Endothelial cell (in vitro differentiated cells): ENCODE measurements at places on chromosomes 11 and 22. TPM values are rescaled to one million over a fixed set of nuclear protein-coding genes. Genes with fewer than 3 reads are reported as not detected.

- no peak for DNase-seq
Measured at GRCh38 chr22:35138521-35138920, 72.6 kb downstream of the ISX start.

DNA sequence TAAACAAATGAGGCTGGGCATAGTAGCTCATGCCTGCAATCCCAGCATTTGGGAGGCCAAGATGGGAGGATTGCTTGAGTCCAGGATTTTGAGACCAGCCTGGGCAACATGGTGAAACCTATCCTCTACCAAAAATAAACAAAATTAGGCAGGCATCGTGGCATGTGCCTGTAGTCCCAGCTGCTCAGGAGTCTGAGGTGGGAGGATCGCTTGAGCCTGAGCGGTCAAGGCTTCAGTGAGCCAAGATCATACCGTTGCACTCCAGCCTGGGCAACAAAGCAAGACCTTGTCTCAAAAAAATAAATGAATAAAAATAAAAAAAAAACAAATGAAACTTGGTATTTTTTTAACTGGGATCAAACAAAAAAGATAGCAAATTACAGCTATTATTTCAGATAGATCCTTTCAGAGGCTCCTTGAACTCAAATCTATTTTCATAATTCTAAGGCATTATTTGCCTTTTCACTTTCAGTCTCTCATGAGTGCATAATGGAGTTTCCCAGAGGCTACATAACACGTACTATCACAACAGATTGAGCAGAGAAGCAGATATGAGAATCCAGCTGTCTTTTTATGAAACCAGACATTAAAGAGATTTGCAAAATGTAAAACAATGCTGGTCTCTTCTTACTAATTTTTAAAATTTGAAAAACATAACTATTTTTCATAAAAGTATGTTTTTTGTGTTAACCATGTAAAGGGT, 23.1 kb downstream of the DDIAS start:
- no peak for DNase-seq

GRCh38 chr11:57161351-57161750, 20.4 kb upstream of the LRRC55 start:
- DNase-seq, result no peak

DNA sequence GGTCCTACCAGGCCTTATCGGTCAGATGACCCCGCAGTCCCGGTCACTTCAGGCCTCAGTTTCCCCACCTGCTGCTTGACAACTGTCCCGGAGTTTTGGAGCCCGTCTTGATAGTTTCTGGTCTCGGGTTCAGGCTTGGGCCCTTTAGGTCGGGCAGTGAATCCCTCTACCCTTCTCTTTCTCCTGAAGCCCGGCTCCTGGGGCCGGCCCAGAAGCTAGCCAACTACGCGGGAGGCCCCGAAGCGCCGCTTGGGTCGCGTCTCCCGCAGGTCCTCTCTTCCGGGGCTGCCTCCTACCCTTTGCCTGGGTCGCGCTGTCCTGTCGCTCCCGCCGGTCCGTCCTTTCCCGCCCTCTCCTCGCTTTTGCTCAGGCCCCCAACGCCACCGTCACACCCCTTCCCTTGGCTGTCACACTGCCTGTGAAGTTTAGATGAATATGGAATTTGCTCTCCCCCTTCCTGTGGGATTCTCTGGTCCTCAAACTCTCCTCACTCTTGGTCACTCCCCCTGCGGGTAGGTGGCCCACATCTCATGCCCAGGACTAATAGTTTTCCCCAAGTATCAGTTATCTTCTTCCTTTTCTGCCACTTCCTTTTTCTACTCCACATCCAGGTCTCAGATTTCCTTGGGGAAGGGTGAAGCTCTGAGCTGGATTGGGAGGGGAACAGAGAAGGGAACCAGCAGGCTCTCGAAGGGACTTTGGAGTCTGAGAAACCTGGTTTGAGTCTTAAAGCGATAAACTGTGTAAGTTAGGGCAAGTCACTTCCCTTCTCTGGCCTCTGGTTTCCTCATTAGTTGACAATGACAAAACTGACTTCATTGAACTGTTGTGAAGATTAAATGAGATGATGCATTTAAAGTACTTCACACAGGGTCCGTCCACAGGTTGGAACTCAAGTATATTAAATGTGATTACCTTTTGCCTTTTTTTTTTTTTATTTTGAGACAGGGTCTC, 790 bp downstream of the RAB1B start:
- no peak for DNase-seq

Gene OR10D3
- 0.67 TPM for total RNA-seq

- DNase-seq, result no peak
Measured at GRCh38 chr11:76246271-76246933, 40.1 kb upstream of the WNT11 start.
